ENCODE measurements at places on chromosomes 6 and 20.

DNA sequence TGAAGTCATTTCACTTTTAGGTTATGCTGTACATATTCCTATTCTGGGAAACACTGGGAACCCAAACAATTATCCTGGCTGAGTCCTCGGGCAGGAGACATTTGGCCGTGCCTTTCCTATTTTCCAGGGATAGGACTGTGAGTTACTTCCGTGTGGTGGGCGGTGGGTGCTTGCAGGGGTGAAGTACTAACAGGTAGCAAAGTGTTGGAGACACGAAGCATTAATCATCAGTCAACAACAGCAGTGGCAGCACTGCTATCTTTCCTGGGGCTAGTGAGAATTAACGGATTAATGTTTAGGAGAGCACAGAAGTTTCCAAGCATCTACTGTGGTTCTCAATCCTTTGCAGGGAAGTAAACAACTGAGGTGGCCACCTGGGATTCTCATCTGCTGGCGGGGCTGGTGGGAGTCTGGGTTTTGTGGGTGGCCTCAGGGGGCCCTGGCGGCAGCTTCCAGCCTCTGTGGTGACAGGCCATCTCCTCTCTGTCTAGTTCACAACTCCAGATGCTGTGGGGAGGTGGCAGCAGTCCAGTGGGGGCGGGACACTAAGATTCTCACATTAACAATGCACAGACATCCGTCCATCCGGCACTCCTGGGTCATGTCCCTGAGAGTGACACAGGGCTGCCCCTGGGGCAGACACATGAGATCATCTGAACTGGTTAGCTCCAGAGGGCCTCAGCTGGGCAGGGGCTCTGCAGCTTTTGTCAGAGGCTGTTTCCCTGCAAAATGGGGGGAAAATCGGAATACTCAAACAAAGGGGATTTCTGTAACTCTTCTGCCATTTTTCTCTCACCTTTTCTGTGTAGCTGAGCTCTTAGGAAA is 90.9 kb downstream of the GJA10 start:
- peak; percentile 77 for DNase-seq
- peaks cover 33% of the 10 kb centered on the region for H3K4me1 ChIP-seq
- H3K36me3 ChIP-seq, result no peaks in the 10 kb centered on the region
- H3K4me3 ChIP-seq, result no peak overlapping the region

GRCh38 chr6:8860671-8861070 is 425.3 kb upstream of the SLC35B3 start:
- H3K27ac ChIP-seq, result no peak overlapping the region
- H3K4me3 ChIP-seq, result no peak overlapping the region
- H3K27me3 ChIP-seq, result no peaks in the 10 kb centered on the region

GRCh38 chr6:41059556-41059955 is 6.6 kb downstream of the APOBEC2 start:
- no peaks in the 10 kb centered on the region for H3K27me3 ChIP-seq
- peak; percentile 27 for DNase-seq
- no peak overlapping the region for H3K4me3 ChIP-seq
- H3K36me3 ChIP-seq, result no peaks in the 10 kb centered on the region

- H3K4me1 ChIP-seq, result peaks cover 11% of the 10 kb centered on the region
- peak overlapping the region; percentile 90 for H3K4me3 ChIP-seq
- DNase-seq, result peak; percentile 1
- no peak overlapping the region for H3K27ac ChIP-seq
Observed at GRCh38 chr6:63635215-63635587, 401 bp upstream of the PHF3 start.

Measured in astrocyte (in vitro differentiated cells and primary cell).